ENCODE measurements at places on chromosomes 12 and 14.

GRCh38 chr12:13981296-13981962, at the start of gene GRIN2B:
Gene GRIN2B (minus strand): TSS chr12:13981602. CDS start chr12:13866208, 115,394 bp downstream.
- no peak for DNase-seq

GRCh38 chr14:75514673-75515628, 7.3 kb upstream of the BATF start:
- DNase-seq, result peak; percentile 46

DNA sequence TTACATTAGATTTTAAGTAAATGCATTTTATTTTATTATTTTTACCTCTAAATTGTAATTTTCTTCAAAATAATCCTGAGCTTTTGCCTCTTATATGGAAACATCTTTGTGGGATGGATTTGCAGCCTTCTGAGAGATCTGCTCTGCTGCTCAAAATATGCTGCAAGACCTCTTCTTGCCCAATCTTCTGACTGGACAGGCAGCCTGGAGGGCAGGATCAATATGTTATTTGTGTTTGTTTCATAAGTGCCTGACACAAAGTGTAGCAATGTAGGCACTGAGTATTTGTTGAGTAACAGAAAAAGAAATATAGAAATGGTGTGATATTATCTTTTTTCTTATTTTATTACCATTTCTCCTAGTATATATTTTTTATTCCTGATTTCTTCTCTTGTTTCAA, 1106.9 kb downstream of the TMTC2 start:
- peak; percentile 23 for DNase-seq

DNA sequence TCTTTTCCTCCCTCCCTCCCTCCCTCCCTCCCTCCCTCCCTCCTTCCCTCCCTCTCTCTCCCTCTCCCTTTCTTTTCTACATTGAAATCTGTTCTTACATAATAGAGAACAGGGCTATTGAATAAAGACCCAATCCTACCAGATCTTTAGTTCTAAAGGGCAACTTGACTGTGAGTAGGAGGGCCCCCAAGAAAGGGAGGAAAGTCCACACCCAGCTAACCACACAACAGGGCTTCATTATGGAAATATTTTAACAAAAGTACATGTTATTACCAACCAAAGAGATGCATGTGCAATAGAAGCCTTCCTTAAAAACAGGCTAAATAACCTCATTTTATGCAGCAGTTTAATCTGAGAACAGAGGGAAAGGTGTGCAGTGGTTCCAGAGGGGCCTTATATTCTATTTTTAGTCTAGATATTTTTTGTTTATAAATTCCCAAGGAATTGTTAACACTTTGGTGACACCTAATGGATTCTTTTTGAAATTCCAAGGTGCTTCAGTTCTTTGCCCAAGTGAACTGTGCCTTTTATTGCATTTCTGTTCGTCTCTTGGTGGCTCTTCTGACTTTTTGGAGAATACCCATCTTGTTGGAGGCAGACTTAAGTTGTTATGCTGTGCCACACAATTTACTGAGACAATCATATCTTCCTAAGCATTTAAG, 63.0 kb downstream of the GNS start:
- peak; percentile 52 for DNase-seq

DNA sequence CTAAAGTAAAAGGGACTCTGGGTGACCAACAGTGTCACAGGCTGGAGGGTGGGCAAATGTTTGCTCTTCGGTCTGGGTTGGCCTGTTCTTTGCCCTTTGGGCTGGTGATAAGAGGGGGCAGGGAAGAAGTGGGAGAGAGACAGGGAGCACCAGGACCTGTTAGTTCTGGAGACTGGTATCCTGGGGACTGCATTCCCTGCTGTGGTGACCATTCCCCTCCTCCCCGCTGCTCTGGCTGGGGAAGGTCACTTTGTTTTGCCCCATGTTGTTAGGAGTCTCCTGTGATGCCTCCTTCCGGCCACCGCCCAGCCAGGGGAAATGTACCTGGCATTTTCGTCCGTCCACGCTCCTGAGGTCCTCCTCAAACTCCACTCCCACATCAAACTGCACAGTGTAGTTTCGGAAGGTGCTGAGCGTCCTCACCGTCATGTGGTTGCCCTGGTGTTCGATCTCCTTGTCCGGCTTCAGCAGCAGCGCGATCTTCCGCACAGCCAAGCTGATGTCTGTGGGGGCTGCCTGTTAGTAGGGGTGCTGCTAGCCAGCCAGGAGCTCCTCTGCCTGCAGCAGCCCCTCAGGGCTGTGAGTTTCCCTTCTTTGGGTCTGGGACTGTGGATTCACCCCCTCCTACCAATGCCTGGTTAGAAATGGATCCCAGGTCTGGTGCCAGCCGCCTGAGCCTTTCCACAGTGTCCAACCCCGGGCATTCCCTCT, 618 bp downstream of the RBP5 start:
- no peak for DNase-seq

- peak; percentile 90 for DNase-seq
These were observed 30.4 kb downstream of the CCDC92 start for GRCh38 chr12:123942238-123942653.

All from foreskin fibroblast (primary cell).